MG63 (cell line): ENCODE measurements at places on chromosomes 7 and 10. TPM values are rescaled to one million over a fixed set of nuclear protein-coding genes. Genes with fewer than 3 reads are reported as not detected.

GRCh38 chr10:84224411-84225028, 824 bp downstream of the LRIT2 start:
- no peak for DNase-seq

GRCh38 chr10:86286236-86287109, 80.1 kb downstream of the GRID1 start:
- DNase-seq = no peak

GRCh38 chr7:2271273-2272026, 29.4 kb downstream of the NUDT1 start:
- DNase-seq = no peak

GRCh38 chr7:95867309-95867708, 95.0 kb downstream of the DYNC1I1 start:
- DNase-seq = no peak

- peak; percentile 43 for DNase-seq
These were observed 220.3 kb upstream of the STK17A start for GRCh38 chr7:43362652-43363034.

The OPALIN gene
- not detected in 2 replicates for total RNA-seq

The RBP3 gene
- not detected in 2 replicates for total RNA-seq

DNA sequence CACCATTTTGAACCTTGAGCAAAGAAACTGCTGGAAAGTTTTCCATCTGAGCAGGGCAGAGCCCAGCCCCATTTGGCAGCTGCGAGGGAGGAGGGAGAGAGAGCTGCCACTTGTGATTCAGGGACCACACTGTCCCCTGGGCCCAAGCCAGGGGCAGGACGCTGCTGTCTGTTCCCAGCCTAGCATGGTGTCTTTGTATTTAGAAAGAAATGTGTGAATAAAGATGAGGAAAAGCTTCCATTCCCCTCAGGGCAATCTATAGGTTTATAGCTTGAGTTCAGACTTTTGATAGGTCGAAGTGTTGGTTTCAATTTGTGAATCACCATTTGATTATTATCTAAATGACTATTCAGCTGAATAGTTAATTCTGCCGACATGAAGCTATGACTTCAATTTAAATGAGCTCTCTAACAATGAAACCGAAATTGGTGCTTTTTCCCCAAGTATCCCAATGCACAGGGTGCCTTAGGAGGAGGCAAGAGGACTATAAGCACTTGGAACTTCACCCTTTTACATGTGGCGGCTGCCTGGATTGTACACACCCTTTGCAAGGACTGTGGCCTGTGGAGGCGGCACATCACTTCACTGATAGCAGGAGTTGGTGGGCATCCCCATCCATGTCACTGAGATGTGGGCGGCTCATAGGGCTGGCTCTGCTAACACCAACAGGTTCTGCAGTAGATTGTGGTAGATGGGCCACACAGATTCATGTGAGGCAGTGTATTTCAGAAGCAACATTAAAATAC, 223.5 kb downstream of the CCDC3 start:
- no peak for DNase-seq

The CLEC2L gene
- not detected in 2 replicates for total RNA-seq

The HUS1 gene
- total RNA-seq = 3.1 and 17.7 TPM in 2 replicates

The COL13A1 gene
- total RNA-seq = 8.6 and 9.1 TPM in 2 replicates

- DNase-seq = no peak
These were observed 1079.3 kb upstream of the LRRTM3 start for GRCh38 chr10:65846541-65846940.

The TRIM73 gene
- total RNA-seq = 0.20 TPM in 1 of 2 replicates, not detected in the other

The SPDYE8 gene
- total RNA-seq = not detected in 2 replicates

DNA sequence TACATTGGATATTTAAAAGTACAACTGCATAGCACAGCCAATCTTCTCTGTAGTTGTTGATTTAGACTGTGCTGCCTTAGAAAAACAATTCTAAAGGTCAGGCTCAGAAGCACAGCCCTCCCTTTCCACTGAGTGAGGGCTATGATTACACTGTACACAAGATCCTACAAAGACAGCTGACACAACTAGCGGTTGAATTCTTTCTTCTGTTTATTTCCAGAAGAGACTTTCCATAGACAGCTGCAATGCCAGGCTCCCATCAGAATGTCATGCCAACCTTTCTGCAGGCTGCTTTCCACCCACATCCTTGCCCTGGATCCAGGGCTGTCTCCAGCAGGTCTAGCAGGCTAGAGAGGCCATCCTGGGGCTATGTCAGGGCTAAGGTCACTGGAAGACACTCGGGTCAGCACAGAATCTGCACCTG, 39.3 kb downstream of the FAM13C start:
- no peak for DNase-seq

The WNT2 gene
- total RNA-seq = not detected in 2 replicates

DNA sequence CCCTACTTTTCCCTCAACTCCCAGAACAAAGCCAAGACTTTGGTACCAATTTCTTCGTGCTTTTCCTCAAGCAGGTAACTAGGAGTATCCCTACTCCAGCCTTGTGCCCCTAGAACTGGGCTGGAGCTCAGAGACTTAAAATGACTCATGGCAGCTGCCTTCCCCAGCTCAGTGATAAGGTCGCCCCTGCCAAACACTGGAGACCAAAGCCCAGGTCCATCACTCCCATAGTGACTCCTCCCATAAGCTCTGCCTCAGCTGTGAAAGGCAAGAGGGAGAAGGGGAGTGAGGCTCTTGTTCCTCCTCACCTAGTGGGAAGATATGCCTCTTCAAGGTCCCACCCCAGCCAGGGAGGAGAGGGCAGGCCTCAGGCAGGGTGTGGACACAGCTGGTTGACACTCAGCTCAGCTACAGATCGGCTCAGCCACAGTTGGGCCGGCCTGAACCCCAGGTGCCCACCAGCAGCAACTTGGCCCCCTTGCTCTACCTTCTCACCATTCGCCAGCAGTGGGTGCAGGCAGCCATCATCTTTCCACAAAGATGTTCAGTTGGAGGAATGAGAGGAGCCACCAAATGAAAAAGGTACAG, 13.8 kb upstream of the CYREN start:
- DNase-seq = no peak

The FEZF1 gene
- not detected in 2 replicates for total RNA-seq

DNA sequence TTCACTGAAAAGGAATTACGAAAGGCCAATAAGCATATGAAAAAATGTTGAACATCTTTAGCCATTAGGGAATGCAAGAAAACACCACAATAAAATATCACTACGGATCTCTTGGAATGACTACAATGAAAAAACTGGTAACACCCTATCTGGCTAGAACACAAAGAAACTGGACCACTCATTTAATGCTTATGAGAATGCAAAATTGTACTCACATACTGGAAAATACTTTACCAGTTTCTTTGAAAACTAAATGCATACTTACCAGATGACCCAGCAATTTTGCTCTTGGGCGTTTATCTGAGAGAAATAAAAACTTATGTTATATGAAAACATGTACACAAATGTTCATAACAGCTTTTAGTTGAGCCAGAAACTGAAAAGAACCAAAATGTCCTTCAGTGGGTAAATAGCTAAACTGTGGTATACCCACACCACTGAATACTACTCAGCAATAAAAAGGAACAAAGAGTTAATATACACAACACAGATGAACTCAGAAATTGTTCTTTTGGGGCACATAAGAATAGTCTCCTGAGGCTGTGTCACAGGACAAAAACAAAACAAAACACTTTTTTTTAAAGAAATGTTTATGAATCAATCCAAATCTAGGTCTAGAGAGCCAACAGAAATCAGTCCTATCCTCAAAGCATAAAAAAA, 23.5 kb downstream of the CNOT4 start:
- DNase-seq = no peak

- no peak for DNase-seq
These were observed 6.6 kb upstream of the SGPL1 start for GRCh38 chr10:70809011-70809611.

GRCh38 chr10:113980408-113981087, 63.1 kb upstream of the ADRB1 start:
- no peak for DNase-seq

The PILRA gene
- not detected in 2 replicates for total RNA-seq

- DNase-seq = no peak
These were observed 129.0 kb downstream of the DNAH11 start for GRCh38 chr7:21671859-21672258.

DNA sequence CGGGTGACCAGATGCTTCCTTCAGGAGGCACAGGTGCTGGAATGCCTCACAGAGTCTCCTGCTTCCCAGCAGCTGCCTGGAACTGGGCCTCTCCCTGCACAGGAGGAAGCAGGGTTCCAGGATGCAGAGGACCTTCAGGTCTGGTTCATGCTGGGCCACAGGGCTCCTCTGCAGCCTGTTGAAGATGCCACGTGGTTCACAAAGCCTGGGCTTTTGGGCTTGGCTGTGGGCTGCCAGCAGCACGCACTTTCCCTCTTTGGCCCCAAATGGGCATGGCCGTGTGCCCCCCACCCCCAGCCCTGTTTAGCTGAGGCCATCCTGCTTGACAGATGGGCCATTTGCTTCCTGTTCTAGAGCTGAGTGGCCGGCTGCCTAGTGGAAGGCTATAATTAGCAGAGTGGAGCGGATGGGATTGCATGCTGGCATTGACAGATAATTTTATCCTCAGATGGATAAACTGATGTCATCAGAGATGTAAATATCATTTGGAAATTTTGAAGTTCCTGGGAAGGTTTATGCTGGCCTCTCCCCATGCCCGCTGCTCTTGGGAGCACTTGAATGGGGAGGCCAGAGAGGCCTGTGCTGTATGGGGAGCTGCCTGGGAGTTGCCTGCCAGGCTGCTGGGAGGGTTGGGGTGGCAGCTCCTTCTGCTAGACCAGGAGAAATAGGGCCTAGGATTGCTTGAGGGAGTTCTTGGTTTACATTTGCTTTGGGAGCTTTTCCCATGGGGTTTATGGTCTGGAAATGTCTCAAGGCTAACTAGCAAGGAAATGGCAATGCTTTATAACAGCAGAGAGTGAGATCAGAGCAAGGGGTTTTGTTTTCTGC, 28.2 kb downstream of the TSPAN15 start:
- peak; percentile 50 for DNase-seq

GRCh38 chr10:47356708-47357107, 8.5 kb downstream of the RBP3 start:
- DNase-seq = no peak

The ACSL5 gene
- total RNA-seq = 3.2 and 6.5 TPM in 2 replicates

GRCh38 chr10:6722616-6723004, 142.5 kb upstream of the PRKCQ start:
- peak; percentile 15 for DNase-seq

GRCh38 chr7:132653366-132653930, 77.2 kb upstream of the PLXNA4 start:
- DNase-seq = no peak

The CYTH3 gene
- 35.3 and 40.5 TPM in 2 replicates for total RNA-seq

- no peak for DNase-seq
These were observed 306.9 kb downstream of the FGFR2 start for GRCh38 chr10:121291376-121291775.

DNA sequence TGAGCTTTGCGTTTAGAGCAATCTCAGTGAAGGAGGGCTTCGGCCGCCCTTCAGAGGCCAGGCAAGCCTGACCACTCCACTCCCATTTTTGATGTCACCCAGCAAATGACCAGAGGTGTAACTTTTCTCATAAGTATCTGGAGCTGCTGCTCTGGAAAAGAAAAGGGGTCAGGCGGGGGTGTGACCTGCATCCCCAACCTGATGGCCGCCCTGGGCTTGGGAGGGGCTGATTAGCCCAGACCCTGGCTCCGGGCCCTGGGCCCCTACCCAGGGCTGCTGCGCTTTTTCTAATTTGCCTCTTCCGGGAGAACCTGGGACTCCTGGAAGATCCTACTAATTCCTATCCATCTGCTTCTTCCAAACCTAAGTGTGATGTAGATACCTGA, 9.6 kb upstream of the EBF3 start:
- DNase-seq = no peak

The TMEM236 gene
- not detected in 2 replicates for total RNA-seq

DNA sequence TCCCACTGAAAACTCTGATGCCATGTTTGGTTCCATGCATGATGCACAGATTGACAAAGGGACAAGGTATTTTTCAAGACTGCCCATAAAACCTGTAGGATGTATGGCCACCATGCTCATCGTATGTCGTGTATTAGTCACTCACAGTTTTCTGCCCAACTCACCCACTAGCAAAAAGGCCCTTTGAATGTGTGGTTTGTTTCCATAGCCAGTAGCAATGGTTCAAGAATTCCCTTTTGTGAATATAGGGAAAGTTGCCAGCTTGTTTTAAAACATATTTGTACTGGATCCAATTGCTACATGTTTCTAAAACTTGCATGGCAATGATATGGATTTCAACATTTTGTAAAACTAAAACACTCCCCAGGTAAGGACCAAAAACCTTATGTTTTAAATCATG, 280.9 kb upstream of the YAE1 start:
- no peak for DNase-seq

DNA sequence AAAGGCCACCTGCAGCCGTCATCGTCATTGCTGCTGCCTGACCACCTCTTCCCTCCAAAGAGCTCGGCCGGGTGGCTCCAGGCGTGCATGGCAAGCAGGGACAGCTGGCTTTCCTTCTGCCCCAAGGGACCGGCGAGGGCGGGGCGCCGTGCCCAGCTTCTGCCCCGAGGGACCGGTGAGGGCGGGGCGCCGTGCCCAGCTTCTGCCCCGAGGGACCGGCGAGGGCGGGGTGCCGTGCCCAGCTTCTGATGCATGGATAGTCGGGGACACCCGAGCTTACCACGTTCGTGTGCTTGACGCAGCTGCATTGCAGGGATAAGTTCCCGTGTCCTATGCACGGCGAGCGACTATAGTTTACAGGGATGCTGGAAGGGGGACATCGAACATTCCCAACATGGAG, 27.0 kb downstream of the CFAP46 start:
- no peak for DNase-seq

The ASB10 gene
- total RNA-seq = not detected in 2 replicates

The GRM3 gene
- not detected in 2 replicates for total RNA-seq

GRCh38 chr10:131929122-131929845, 28.5 kb downstream of the PPP2R2D start:
- DNase-seq = no peak

GRCh38 chr10:132869621-132870020, 72.7 kb downstream of the CFAP46 start:
- no peak for DNase-seq

The CLDN15 gene
- total RNA-seq = 0.54 and 4.1 TPM in 2 replicates
